H1 (cell line): ENCODE measurements at places on chromosomes 3 and 15.

- H3K4me3 ChIP-seq, result no peak overlapping the region
- no peak overlapping the region for H3K27ac ChIP-seq
- no peaks in the 10 kb centered on the region for H3K4me1 ChIP-seq
Observed at GRCh38 chr15:39409876-39410530, 170.9 kb upstream of the THBS1 start.

DNA sequence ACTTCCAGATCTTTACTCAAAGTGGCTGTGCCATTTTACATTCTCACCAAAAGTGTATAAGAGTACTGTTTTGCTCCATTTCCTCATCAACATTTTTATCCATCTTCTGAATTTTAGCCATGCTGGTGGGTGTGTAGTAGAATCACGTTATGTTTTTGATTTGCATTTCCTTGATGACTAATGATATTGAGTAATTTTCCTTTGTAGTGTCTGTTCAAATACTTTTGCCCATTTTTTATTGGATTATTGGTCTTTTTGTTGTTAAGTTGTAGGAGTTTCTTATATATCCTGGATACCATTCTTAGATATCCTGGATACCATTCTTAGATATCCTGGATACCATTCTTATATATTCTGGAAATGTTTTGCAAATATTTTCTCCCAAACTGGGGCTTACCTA, 344.9 kb downstream of the LRRC3B start:
- no peak overlapping the region for H3K4me3 ChIP-seq
- H3K27ac ChIP-seq, result no peak overlapping the region
- DNase-seq, result no peak
- no peaks in the 10 kb centered on the region for H3K36me3 ChIP-seq
- no peaks in the 10 kb centered on the region for H3K4me1 ChIP-seq

GRCh38 chr3:46283881-46284450, 41.7 kb downstream of the CCR3 start:
- no peak overlapping the region for H3K27ac ChIP-seq
- H3K36me3 ChIP-seq, result no peaks in the 10 kb centered on the region

- no peaks in the 10 kb centered on the region for H3K4me1 ChIP-seq
- H3K4me3 ChIP-seq, result no peak overlapping the region
- H3K36me3 ChIP-seq, result no peaks in the 10 kb centered on the region
- no peaks in the 10 kb centered on the region for H3K27me3 ChIP-seq
- no peak for DNase-seq
Observed at GRCh38 chr15:80006946-80007345, 36.0 kb upstream of the BCL2A1 start.

- no peak for DNase-seq
- H3K27me3 ChIP-seq, result no peaks in the 10 kb centered on the region
Observed at GRCh38 chr15:89652666-89653065, 2.6 kb downstream of the KIF7 start.

GRCh38 chr3:194129581-194130133, 6.3 kb upstream of the HES1 start:
- no peak overlapping the region for H3K27ac ChIP-seq
- no peak overlapping the region for H3K4me3 ChIP-seq
- peak; percentile 63 for DNase-seq
- no peaks in the 10 kb centered on the region for H3K36me3 ChIP-seq

DNA sequence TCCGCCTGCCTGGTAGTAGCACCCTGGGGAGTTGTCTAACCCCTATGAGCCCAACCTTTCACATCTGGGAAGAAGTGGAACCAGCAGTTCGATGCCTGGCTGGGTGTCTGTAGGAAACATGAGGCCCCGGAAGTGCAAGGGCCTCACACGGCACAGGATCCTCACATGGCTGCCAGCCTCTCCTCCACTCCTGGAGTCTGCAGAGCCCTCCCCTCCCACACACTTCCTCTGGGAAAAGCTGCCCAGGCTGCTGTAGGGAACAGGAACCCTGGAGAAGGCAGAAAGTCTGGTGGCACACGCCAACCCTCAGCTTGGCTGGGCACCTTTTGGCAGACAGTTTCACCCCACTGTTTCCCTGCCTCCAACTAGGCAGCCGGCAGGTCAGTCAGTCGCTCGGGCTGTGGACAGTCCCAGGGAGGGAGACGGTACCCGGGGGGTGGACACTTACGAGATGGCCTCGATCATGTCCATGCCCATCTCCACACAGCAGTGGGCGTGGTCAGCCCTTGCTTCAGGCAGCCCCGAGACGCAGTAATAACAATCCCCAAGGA, 118.4 kb downstream of the ADCY5 start:
- H3K4me1 ChIP-seq, result peaks cover 5% of the 10 kb centered on the region
- no peak for DNase-seq
- no peaks in the 10 kb centered on the region for H3K36me3 ChIP-seq
- H3K27me3 ChIP-seq, result no peaks in the 10 kb centered on the region
- H3K27ac ChIP-seq, result no peak overlapping the region

- no peak overlapping the region for H3K27ac ChIP-seq
- no peaks in the 10 kb centered on the region for H3K36me3 ChIP-seq
- DNase-seq, result no peak
- H3K4me1 ChIP-seq, result no peaks in the 10 kb centered on the region
Observed at GRCh38 chr3:39757307-39757706, 52.1 kb upstream of the MYRIP start.

- H3K4me1 ChIP-seq, result no peaks in the 10 kb centered on the region
- no peak overlapping the region for H3K27ac ChIP-seq
- H3K36me3 ChIP-seq, result no peaks in the 10 kb centered on the region
- no peak for DNase-seq
Observed at GRCh38 chr15:99454941-99455788, 110.6 kb upstream of the MEF2A start.

GRCh38 chr3:145182196-145182911, 978.6 kb downstream of the PLOD2 start:
- no peak overlapping the region for H3K4me3 ChIP-seq
- H3K27ac ChIP-seq, result no peak overlapping the region
- H3K4me1 ChIP-seq, result no peaks in the 10 kb centered on the region
- H3K36me3 ChIP-seq, result no peaks in the 10 kb centered on the region

- H3K4me1 ChIP-seq, result no peaks in the 10 kb centered on the region
- no peaks in the 10 kb centered on the region for H3K27me3 ChIP-seq
- no peaks in the 10 kb centered on the region for H3K36me3 ChIP-seq
- H3K4me3 ChIP-seq, result no peak overlapping the region
Observed at GRCh38 chr3:113912552-113913236, 35.1 kb upstream of the ZDHHC23 start.

DNA sequence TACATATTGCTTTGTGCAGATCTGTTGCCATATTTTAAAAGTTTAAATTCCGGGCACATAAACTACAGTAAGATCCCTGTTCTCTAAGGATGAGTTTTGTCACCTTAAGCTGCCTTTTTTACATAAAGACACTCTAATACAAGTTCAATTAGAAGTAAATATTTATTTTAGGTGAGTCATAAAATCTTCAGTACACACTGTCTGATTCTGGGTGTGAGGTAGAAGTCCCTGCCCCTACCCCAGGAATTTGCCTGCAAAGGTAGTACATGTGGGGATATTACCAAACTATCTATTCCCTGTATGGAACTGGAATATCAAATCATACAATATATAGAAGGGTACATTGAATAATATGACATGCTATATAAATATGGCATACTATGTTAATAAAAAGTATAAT, 6.3 kb downstream of the SCG3 start:
- H3K27me3 ChIP-seq, result no peaks in the 10 kb centered on the region
- no peak overlapping the region for H3K4me3 ChIP-seq
- no peak overlapping the region for H3K27ac ChIP-seq
- DNase-seq, result no peak
- no peaks in the 10 kb centered on the region for H3K4me1 ChIP-seq
- no peaks in the 10 kb centered on the region for H3K36me3 ChIP-seq

- H3K27ac ChIP-seq, result no peak overlapping the region
- no peak overlapping the region for H3K4me3 ChIP-seq
- no peaks in the 10 kb centered on the region for H3K4me1 ChIP-seq
- no peak for DNase-seq
- H3K27me3 ChIP-seq, result no peaks in the 10 kb centered on the region
- no peaks in the 10 kb centered on the region for H3K36me3 ChIP-seq
Observed at GRCh38 chr3:157573281-157573680, 70.1 kb upstream of the VEPH1 start.
